ENCODE measurements at places on chromosomes 1 and 21.
A peak's percentile ranks its signal among the peaks of the same experiment; 100 is the strongest.

- DNase-seq = no peak
Measured at GRCh38 chr21:44013380-44014088, 1.4 kb downstream of the TRAPPC10 start.

DNA sequence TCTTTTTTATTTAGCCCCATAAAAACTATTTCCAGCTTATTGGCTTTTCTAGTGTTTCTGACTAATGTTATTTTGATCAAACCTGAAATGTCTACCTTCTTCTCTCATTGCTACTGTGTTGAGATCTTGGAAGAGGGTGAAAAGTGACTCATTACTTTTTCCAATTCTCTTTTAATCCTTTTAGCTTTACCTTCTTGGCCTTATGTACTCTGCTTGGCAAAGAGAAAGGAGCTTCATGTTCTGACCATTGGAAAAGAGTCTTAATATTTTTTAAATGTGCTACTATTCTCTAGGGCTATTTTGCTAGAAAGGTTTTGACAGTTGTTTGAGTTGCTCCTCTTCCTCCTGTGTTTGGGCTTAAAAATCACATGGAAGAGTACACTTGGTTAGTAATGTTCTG, 97.8 kb upstream of the CHODL start:
- no peak for DNase-seq

DNA sequence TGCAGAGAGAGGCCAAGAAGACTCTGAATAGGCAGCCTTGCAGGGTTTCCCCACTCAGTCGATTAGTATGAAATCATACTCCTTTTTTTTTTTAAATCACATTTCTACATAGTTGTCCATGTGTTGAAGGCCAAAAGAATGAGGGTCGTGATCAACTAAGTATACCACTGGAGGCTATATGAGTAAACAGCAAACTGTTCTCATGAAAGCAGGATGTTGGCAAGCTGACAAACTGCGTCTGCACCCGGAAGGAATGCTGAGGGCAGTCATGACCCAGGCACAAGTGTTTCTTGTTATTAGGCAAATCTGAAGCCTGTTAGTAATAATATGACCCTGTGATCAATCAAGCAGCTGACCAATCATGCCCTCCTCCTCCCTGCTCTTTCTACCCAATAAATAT, 213.2 kb downstream of the USH2A start:
- no peak for DNase-seq

DNA sequence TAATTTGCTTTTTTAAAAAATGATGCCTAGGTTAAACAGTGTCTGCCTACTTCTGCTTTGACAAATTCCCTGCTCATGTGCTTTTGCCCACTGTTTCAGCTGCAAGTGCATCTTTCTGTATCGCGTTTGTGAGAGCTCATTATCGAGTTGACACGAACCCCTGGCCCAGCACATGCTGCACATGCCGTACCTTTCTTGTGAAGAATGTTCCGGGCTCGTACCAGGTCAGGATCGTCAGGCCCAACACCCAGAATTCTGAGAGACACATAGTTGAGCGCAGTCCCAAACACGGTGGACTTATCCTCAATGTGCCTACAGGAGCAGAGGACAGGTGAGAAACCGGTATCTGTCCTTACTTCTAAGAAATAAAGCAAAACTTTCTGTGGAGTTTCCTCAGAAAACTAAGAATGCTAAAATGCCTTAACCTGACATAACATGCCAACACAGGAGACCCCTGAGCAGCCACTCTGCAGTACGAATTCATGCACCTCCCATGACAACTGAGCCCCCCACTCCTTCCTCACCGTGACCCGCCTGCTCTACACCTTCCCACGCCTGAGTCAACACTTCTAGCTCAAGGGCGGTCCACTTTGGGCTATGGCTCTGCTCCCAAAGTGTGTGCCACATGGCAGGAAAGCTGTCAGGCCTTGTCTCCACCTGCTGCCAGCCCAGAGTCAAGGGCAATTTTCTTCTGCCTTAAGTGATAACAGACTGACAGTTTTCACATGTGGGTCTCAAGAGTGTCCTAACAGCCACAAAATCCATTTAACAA, 6.7 kb downstream of the LSS start:
- no peak for DNase-seq

- DNase-seq = no peak
Measured at GRCh38 chr1:223106856-223107255, 36.2 kb downstream of the TLR5 start.

- no peak for DNase-seq
Measured at GRCh38 chr1:28123461-28123961, 35.1 kb upstream of the EYA3 start.

GRCh38 chr1:11342621-11343032, 69.6 kb downstream of the UBIAD1 start:
- peak; percentile 73 for DNase-seq

GRCh38 chr1:166079276-166079675, 87.5 kb downstream of the FAM78B start:
- no peak for DNase-seq

GRCh38 chr1:229195246-229195645, 75.7 kb upstream of the RAB4A start:
- no peak for DNase-seq

DNA sequence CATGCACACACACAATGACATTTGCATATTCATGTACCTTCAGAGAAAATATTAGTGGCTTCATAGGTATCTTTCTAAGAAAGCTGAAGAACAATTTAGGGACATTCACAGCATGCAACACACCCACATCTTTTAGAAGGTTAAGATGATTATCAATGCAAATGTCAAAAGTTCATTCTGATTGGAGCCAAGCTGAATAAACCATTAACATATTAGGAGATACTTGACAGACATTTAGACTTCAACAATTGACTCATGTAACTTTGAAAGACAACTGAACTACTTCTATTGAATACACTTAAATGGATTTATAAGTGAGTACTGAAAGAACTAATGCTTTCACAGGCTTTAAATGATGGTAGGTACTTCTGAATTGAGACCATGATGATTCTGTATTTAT, 111.1 kb downstream of the LHX8 start:
- no peak for DNase-seq

- no peak for DNase-seq
Measured at GRCh38 chr1:97906567-97907241, 14.1 kb downstream of the DPYD start.

- no peak for DNase-seq
Measured at GRCh38 chr1:242623119-242623518, 98.6 kb upstream of the PLD5 start.

DNA sequence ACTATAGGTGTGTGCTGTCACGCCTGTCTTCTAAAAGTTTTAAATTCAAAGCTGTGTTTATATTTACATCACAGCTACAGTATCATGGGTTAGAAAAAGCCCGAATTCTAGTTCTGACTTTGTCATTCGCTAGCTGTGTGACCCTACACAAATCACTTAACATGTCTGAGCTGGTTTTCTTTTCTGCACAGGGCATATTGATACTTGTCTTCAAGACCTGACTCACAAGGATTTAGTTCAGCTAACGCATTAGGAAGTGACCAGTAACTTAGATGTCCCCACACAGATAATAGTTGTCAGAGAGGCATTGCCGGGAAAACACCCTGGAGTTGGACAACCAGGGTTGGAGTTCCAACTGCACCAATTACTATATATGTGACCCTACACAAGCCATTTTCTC, 25.9 kb downstream of the GIPC2 start:
- DNase-seq = no peak

DNA sequence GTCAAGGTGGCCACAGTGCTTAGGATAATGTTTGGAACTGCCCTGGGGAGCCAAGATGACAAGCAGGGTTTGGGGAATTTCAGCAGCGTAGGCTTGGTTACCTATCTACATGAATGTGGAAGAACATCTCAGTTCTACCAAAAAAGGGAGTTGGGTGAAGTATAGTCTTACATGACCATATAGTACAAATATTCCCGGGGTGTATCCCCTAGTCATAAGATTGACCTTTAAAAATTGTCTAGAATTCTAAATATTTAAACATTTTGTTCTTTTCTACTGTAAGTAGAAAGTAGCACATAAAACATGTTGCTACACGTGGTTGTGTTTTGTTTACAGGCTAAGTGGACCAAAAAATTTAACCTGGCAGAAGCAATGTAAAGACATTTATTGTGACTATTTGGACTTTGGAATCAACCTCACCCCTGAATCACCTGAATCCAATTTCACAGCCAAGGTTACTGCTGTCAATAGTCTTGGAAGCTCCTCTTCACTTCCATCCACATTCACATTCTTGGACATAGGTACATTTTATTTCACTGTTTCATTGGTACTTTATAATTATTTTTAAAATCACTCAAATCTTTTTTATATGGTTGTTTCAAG, 20.3 kb downstream of the IL12RB2 start:
- no peak for DNase-seq

DNA sequence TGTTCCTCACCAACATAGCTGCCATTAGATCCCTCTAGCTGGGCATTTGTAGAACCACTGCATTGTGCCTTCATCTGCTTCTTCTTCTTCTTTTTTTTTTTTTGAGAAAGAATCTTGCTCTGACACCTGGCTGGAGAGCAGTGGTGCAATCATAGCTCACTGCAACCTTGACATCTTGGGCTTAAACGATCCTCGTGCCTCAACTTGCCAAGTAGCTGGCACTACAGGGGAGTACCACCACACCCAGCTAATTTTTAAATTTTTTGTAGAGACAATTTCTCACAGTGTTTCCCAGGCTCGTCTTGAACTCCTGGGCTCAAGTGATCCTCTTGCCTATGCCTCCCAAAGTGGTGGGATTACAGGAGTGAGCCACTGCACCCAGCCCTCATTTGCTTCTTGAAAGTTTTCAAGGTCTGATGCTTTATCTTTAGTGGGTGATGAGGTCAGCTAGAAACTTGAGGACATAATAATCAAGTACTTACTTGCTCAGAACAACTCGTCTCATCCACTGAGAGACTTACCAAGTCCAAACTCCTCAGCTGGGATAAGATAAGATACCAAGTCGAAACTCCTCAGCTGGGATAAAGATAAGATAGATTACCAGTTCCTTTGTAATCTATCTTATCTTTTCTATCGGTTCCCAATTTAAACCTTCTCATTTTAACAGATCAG, 71.5 kb downstream of the MACF1 start:
- no peak for DNase-seq

DNA sequence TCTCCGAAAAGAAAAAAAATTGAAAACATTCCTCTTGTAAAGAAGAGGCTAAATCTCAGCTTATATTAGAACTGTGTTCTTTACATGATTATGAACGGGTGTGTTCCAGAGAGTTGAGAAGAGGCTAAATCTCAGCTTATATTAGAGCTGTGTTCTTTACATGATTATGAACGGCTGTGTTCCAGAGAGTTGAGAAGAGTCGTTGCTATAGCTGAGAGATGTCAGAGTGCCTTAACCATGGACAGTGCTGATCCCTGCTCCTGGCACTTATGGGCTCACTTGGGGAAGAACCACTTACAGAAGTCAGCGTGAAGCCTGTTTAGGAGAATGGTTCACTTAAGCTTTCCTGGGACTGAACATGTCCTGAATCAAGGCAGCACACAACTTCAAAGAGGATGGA, 35.0 kb downstream of the SLC35F3 start:
- no peak for DNase-seq

- DNase-seq = no peak
Measured at GRCh38 chr21:41803316-41803715, 36.5 kb upstream of the RIPK4 start.

GRCh38 chr1:8166406-8166805, 140.3 kb upstream of the ERRFI1 start:
- DNase-seq = no peak

GRCh38 chr1:66980745-66981367, 56.1 kb downstream of the MIER1 start:
- DNase-seq = no peak

GRCh38 chr1:231322880-231323530, 14.6 kb downstream of the EXOC8 start:
- no peak for DNase-seq

DNA sequence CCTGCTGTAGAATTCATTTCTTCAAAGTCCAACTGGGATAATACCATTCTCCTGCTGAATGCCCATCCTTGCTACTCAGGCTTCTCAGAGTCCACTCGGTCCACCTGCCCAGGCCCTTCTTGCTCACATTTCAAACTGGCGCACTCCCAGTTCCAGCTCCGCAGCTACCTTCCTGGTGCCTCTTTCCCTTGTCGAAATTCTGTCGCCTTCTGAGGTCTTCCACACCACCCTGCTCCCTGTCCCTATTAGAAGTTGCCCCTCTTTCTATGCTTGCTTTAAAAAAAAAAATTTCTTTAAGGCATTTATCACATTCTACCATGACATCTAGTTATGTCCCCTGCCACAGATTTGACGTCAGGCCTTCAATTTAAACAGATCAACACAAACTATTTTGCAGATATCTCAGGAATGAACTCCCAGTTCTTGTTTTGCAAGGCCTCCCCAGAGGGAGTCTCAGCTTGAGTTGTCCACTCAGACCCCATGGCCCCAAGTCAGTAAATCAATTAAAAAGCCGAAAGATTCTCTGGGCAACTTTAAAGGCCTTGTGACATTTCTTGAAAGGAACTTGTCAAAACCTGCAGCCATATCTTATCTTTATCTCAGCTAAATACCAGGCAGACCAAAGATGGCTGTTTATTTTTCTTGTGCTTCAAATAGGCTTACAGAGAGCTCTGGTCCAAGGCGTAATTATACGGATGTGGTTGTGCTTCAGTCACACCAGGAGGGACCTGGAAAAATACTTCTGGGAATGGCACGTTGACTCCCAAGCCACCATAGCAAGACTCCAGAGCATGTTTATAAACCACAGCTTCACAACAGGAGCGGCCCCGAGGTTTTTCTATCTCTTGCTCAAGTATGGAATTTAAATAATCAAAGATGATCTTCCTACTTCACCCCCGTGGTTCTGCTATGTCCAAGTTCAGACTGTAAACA, 2.2 kb downstream of the FAM89A start:
- no peak for DNase-seq
